8988T (cell line): ENCODE measurements at places on chromosomes 13 and 19.

DNA sequence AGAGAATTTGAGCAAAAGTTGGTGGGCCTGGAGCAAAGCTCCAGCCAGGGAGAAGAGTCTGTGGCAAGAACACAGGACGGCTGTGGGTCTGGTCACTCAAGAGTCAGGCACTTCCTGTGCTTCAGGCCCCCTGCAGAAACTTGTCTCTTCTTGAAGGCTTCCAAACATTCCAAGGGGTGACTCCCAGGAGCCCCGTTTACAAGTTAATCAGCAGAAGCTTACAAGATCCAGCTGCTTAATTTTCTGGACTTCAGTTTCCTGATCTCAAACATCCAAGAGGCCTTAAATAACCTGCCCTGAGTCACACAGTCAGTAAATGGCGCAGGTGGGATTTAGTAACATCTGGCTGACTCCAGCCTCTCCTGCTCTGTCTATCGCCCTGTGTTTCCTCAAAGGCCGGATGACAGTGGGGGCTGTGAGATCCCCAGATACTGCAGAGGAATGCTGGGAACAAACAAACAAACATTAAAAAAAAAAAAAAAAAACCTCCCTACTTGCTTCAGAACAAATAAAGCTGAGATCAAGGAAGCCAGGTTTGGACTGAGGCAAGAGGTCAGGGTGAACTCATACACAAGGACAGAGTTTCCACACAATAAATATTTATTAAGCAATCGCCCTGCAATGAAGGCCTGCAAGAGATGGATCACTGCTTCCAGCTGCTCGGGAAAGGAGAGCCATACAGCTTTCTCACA, 175.4 kb upstream of the RFC3 start:
- no peak for DNase-seq

- no peak for DNase-seq
These were observed 1646.2 kb upstream of the SPRY2 start for GRCh38 chr13:81987159-81987558.

GRCh38 chr19:46678110-46678732, 17.2 kb upstream of the DACT3 start:
- peak; percentile 61 for DNase-seq

DNA sequence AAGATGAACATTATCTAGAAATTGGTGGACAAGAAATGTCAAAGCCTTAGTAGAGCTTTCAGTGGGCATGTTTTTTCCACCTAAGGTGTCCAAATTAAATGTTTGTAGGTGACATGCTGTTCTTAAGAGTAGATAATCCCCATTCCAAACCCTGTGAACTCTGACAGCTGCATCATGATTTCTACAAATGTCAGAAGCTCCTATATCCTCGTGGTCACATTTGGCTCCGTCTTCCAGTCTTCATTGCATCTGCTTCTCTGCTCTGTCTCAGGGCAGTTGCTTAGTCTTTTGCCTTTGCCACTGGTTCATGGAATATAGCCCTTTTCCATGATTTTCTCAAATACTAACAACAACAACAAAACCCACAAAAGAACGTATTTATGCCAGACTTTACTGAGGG, 234.5 kb downstream of the DLEU7 start:
- no peak for DNase-seq

DNA sequence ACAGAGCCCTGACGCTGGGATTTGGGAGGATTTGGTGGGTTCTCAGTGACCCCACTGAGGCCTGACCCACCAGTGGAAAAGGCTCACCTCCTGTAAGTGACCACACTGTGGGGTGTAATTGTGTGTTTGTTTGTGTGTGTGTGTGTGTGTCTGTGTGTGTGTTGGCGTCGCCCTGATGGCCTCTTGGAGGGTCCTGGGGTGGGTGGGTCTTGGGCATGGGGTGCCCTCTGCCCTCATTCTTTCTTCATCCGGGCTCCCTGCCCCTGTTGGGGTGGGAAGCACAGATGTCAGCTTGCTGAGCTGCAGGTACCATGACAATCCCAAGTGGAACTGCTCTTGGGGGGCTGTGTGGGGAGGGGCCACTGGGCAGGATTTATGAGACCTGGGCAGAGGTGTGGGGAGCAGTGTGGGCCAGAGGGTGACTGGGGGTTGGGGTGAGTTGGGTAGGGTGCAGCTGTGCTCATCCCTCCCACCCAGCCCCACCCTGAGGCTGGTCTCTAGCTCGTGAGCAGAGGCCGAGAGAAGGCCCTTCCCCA, 22.8 kb downstream of the WTIP start:
- no peak for DNase-seq

GRCh38 chr13:70950664-70951063, 842.4 kb upstream of the KLHL1 start:
- DNase-seq: no peak

DNA sequence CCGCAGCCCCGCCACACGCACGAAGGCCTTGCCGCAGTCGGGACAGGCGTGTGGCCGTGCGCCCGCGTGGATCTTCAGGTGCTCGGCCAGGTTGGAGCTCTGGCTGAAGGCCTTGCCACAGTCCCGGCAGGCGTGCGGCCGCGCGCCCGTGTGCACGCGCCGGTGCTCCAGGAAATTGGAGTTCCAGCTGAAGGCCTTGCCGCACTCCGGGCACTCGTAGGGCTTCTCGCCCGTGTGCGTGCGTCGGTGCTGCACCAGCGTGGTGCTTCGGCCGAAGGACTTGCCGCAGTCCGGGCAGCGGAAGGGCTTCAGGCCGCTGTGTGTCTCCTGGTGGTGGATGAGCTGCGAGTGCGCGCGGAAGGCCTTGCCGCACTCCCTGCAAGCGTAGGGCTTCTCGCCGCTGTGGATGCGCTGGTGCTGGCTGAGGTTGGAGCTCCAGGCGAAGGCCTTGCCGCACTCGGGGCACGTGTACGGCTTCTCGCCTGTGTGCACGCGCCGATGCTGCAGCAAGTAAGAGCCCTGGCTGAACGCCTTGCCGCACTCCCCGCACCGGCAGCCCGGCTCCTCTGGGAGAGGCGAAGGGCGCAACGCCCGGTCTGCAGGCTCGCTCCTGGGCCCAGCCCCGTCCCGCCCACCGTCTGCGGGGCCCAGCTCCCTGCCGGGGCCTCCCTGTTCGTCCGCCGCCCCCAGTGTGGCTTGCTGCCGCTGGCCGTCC, 3.6 kb upstream of the A1BG start:
- DNase-seq: no peak

DNA sequence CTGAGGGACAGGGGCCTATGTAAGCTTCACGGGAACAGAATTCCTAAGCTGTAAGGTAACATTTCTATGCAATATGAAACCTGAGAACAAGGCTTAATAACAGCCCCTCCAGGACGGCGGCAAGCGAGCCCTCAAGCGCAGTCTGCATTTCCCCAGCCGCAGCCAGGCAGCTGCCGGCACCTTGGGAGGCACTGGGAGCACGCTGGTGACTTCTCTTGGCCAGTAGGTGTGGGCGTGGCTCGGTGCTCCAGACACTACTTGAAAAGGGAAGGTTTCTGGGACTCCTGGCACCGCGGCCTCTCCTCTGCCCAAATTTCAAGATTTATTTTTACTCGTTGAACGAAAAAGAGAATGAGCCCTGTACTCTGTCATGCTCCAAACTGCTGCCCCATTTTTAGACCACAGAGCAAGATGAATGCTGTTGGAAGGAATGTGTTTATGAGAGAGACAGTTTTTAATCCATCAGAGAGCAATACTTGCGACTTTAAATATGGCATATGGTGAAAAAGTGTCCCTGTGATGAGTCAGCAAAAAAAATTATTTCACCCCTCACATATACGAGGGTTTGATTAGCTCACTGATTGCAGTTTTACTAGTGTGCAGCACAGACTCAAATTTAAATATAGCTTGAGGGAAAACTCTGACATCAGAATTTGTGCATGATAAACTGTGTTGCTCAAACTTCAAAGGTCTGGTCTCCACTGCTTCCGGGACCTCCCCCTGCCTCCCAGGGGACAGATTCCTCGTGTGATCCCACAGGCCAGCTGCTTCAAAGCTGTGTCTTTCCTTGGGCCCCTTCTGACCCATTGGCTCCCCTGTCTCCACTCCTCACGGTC, 81.2 kb downstream of the COL4A2 start:
- no peak for DNase-seq

DNA sequence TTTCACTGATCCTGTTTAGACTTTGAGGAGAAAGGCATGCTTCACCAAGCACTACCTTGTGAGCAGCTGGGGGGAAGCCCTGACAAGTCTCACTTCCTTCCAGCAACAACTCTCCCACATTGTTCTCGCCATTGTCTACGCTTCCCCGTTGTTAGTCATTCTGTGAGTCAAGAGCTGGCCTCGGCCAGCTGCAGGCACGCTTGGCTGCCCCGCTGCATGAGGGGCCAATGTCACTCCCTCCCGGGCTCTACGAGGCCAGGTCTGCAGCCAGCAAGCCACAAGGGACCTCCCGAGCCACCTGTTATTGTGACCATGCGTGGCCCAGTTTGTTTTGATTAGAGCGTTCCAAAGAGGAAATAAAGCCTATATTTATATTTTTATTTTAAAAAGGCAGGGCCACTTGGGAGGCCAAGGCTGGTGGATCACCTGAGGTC, 220.9 kb downstream of the FOXO1 start:
- DNase-seq: no peak

DNA sequence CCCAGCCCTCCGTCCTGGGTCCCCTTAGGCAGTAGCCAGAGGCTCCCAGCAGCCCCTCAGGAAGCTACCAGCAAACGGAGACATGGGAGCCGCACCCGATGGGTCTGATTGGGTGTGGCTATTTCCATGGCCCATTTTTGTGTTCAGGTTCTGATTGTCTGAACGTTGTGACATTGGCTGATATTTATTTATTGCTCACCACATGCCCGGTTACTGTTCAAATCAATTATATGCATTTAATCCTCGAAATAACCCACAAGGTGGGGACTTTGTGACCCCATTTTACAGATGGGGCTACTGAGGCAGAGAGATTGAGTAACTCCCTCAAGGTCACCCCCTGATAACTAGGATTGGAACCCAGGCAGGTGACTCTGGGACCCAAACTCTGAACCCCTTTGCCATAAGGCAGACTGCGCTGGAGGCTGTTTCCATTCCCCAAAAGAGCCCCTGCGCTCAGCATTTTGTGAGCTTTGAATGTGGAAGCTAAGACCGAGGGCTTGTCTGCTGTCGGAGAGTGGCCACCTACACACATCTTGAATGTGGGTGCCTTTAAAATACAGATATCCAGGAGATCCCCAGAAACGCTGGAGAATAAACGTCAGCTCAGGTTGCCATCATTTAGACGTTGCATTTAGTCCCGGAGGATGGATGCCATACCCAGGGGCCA, 13.6 kb upstream of the MCF2L start:
- DNase-seq: no peak

DNA sequence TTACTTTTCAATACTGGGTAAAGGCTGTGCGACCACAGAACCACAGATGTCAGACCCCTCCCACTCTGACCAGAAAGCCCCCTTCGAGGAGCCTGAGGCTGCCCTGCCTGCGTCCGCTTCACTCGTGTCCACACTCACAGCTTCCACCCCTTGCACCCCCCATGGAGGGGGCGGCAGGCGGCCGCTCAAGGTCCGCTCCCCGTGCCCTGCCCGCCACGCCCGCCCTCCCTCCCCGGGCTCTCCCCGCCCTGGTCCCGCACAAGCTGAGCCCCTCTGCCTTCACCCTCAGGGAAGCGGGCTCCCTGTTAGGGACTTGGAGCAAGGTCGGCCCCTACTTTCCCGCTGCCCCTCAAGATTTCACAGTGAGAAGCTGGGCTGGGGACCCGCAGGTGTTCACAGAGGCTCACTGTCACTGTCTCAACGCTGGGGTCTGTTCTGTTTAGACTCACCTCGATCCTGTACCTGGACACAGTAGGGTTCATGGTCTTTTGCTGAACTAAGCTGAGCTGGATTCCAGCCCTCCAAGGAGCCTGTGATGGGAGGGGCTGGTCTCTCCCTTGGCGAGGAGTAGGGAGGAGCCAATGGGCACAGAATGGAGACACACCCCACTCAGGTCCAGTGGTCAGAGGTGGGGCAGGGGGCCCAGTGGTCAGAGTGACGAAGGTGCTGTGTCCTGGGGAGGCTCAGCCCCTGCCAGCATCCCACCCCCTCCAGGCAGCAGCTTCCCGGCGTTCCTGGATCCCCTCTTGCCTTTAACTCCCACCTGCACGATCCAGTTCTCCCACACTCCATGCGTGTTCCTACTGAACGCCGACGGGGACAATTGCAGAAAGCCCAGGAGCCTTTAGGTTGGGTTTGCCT, 69.5 kb downstream of the SPACA7 start:
- no peak for DNase-seq

GRCh38 chr13:42137856-42138537, 89.5 kb downstream of the DGKH start:
- DNase-seq: no peak

GRCh38 chr13:23268441-23268840, 87.7 kb downstream of the SGCG start:
- no peak for DNase-seq

GRCh38 chr13:37636701-37637100, 38.1 kb upstream of the POSTN start:
- DNase-seq: no peak

- DNase-seq: no peak
These were observed 6.5 kb downstream of the ZNF671 start for GRCh38 chr19:57720878-57721277.

DNA sequence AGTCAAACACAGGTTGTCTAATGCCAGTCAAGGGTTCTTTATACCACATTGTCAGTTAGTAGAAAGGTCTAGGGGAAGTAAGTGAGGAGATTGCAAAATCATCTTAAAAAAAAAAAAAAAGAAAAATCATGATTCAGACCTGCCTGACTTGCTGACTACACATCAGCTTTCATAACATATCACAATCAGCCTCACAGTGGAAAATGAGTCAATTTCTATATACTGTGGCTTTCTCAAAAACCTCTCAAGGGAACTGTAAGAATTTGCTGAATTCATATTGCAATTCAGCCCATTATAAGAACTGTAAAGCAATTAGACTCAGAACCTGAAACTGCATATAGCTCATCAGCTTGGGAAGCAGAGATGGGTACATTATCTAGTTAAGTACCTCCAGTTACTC, 75.3 kb upstream of the GPC6 start:
- DNase-seq: no peak

DNA sequence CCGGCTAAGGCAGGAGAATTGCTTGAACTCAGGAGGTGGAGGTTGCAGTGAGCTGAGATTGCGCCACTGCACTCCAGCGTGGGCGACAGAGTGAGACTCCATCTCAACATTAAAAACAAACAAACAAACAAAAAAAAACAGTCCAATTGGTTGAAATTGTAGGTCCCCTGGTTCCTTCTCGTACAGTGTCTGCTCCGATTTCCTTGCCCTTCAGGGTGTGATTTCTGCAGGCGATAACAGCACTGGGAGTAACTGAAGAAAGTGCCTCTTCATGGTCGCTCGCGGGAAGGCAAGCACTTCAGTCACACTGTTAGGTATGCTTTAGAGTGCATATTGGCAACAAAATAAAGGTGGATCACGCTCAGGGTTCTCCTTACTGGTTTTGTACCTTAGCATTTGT, 39.7 kb downstream of the TPT1 start:
- no peak for DNase-seq

- DNase-seq: no peak
These were observed 141.7 kb downstream of the IER2 start for GRCh38 chr19:13291913-13292312.

- no peak for DNase-seq
These were observed 38.2 kb upstream of the TUBGCP3 start for GRCh38 chr13:112626124-112626523.

GRCh38 chr13:27421101-27421871, 3.1 kb upstream of the GTF3A start:
- no peak for DNase-seq
